ENCODE measurements at places on chromosomes 7 and 10.

- DNase-seq = peak; percentile 74
Observed at GRCh38 chr7:118104812-118105441, 79.0 kb upstream of the LSM8 start.

- no peak for DNase-seq
Observed at GRCh38 chr7:18573410-18574234, 78.1 kb downstream of the HDAC9 start.

GRCh38 chr10:119831656-119832055 is 41.0 kb downstream of the MCMBP start:
- DNase-seq = no peak

DNA sequence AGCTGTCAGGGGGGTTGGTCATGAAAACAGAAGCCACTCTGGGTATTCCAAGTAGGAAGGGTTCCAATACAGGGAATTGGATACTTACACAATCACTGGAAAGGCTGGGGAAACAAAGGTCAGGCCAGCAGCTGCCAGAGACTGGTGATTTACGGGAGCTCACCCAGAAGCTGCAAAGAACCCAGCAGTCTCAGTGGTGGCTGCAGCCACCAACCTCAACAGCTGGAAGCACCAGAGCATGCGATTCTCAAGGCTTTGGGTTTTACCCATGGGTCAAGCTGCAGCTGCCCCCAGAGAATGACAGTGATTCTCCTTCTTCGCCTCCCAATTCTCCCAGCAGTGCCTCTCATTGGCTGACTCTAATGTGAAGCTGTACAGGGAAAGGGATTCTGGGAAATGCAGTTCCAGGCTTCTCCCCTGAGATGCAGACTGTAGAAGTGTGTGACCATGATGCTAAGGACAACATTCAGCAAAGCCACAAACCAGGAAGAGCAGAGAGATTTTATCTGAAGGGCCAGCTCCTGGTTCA is 107.2 kb upstream of the TCF7L2 start:
- no peak for DNase-seq

DNA sequence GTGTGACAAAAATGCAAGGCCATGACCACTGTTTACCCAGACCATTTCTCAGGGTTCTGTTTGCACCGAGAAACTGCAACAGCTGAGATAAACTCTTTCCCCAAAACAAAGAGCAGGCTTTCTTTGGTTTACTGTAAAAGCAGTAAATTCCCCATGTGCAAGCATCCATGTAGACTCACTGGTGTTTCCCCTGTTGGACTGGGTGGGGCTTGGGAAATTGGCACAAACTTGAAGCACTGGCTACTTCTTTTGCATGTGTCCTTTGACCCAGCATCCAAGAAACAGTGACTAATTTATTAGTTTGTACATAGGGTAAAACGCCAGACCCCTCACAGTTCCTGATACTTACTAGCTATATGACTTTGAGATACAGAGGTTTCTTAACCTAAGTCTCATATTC is 12.3 kb downstream of the IQUB start:
- no peak for DNase-seq

- no peak for DNase-seq
Observed at GRCh38 chr10:20713420-20713819, 183.7 kb downstream of the NEBL start.

- DNase-seq = no peak
Observed at GRCh38 chr10:85599081-85599480, 767.5 kb downstream of the GRID1 start.

DNA sequence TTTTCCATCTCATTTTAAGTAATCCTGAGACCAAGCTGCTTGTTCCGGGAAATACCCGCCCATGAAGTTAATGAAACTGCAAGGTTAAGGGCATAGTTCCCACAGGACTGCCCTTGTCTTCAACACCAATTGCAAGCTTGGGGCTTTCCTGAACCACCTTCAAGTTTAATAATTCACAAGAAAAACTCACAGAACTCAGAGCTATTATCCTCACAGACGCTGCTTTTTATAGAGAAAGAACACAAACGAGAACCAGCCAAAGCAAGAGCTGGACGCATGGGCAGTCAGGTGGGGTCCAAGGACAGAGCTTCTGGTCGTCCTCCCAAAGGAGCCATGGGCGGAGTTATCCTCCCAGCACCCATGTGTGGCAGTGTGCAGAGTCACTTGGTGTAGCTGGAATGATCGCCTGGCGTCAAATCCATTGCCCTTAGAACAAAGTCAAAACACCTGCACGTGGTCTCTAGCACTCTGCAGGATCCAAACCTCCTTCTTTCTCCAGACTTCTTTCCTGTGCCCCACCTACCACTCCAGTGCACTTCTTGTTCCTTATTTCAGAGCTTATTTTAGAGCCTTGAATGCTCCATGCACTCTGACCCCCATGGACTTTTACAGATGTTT is 56.7 kb downstream of the SNX10 start:
- no peak for DNase-seq

GRCh38 chr10:117075064-117075463 is 63.0 kb downstream of the VAX1 start:
- no peak for DNase-seq

GRCh38 chr10:66307826-66308225 is 618.0 kb upstream of the LRRTM3 start:
- DNase-seq = peak; percentile 39

GRCh38 chr7:20116869-20117268 is 100.3 kb downstream of the MACC1 start:
- no peak for DNase-seq
